ENCODE measurements at places on chromosomes 5 and 9. TPM values are rescaled to one million over a fixed set of nuclear protein-coding genes. Genes with fewer than 3 reads are reported as not detected.
A peak's percentile ranks its signal among the peaks of the same experiment; 100 is the strongest.

The CTNNA1 gene
- 371 TPM for total RNA-seq

The RGS7BP gene
- 1.5 TPM for total RNA-seq

The ADGRD2 gene
- total RNA-seq: not detected

DNA sequence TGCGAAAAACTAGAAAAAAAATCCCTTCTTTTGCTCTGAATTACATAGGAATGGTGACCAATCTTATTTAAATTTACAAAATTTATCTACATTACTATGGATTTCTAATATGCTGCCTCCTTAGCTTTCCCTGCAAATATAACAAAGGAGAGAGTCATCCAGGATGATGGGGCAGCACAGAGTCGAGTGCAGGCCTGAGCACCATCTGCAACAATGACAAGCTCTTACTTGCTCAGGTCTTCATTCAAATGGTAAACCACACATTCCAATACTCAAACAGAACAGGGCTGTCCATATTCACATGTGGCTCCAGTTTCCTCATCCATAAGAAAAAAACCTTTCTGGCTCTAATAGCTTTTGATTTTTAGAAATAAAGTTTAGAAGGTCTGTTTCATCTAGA is 33.5 kb upstream of the ZNF354B start:
- DNase-seq: no peak

GRCh38 chr5:145660897-145661640 is 174.1 kb downstream of the PRELID2 start:
- peak; percentile 56 for DNase-seq

- DNase-seq: no peak
Measured at GRCh38 chr5:101517795-101518194, 614.7 kb upstream of the ST8SIA4 start.

GRCh38 chr5:50822761-50823160 is 156.3 kb downstream of the PARP8 start:
- DNase-seq: no peak

DNA sequence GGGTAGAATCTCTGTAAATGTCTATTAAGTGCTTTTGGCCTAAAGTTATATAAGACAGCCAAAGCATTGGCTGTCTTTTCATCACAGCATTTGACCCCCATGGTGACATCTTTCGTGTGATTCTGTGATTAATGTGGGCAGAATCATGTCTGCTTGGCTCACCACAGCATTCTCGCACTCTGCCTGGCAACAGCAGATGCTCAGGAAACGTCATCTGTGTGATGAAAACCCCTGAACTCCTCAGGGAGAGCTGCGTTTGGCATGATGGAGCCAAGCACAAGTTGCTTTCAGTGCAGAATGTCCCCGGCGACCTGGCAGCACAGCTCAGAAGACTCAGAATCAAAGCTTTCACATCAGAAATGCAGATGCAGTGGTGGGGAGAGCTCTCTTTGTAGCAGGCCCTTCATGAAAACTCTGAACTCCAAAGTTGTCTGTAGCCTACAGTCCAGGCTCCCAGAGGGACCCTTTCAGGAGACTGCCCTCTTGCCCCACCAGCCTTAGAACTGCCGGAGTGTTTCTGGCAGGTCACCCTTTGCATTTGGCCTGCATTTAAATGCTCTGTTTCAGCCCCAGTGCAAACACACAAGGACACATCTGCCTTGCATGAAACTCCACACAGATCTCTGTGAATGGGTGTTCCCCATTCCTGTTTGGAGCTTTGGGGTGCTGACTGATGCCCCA is 155.6 kb upstream of the PANK3 start:
- DNase-seq: no peak

- DNase-seq: no peak
Measured at GRCh38 chr5:129063483-129064113, 31.0 kb upstream of the ISOC1 start.

DNA sequence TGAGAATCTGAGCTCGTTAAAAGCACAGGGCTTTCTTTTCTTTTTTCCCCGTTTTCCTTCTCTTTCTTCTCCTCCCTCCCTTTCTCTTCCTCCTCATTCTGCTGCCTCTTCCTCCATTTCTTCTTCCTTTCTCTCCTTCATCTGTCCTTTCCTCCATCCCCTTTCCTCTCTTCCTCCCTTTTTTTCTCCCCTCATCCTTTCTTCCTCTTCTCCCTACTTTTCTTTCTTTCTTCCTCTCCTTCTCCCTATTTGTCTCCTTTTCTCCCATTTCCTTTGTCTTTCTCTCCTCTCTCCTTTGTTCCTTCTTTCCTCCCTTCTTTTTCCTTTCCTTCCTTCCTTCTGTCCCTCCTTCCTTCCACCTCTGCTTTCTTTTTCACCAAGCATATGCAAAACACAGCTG is 649.4 kb downstream of the IRX1 start:
- DNase-seq: no peak
